NCI-H1092 (cell line): ENCODE measurements at places on chromosomes 16 and 17.
A peak's percentile ranks its signal among the peaks of the same experiment; 100 is the strongest.

DNA sequence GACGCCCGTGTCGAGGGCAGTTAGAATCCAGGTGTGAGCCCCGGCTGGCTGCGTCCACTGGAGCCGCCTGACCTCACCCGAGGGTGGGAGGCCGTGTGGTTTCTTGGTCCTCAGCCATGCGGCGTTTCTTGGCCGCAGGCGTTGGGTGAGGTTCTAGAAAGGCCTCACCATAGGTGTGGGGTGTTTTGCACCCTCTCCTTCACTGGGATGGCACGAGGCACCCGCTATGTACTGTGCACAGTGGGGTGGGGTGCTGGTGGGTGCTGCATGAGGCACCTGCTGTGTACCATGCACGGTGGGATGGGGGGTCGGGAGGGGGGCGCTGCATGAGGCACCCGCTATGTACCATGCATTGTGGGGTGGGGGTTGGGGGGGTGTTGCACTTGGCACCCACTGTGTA is 169.6 kb downstream of the BANP start:
- DNase-seq, result no peak

GRCh38 chr17:4487820-4488716 is 10.6 kb upstream of the SPNS2 start:
- no peak for DNase-seq

- DNase-seq, result no peak
Measured at GRCh38 chr17:20955427-20956323, 87.1 kb downstream of the USP22 start.

DNA sequence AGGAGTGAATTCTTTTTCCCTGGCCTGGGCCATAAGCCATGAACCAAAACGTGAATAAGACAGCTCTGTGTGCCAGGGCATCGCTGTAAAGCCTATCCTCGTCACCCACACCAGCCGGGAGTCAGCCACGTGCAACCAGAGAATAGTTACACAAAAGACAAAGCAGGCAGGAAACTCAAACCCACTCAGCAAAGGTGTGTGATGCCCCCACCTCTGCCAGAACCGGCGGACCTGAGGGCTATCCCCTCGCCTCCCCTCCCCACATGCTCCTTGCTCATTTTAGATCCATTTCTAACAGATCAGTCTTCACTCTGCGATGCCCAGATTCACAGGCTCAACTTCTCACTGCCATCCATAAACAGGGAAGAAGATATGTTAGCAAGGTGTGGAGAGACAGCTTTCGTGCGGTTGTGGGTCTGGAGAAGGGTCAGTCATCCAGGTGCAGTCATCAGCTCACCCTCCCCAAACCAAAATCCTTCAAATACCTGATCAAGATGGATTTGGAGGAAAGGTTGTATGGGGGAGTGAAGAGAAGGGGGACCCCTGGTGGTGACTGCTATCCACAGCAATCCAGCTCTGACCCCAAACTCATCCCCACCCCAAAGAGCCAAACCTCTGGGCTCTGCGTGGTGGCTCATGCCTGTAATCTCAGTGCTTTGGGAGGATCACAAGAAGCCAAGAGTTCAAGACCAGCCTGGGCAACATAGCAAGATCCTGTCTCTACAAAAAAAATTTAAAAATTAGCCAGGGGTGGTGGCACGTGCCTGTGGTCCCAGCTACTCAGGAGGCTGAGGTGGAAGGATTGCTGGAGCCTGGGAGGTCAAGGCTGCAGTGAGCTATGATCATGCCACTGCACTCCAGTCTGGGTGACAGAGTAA is 219.2 kb downstream of the C16orf78 start:
- DNase-seq, result no peak

- DNase-seq, result peak; percentile 15
Measured at GRCh38 chr16:57946181-57946801, 24.6 kb downstream of the CNGB1 start.

DNA sequence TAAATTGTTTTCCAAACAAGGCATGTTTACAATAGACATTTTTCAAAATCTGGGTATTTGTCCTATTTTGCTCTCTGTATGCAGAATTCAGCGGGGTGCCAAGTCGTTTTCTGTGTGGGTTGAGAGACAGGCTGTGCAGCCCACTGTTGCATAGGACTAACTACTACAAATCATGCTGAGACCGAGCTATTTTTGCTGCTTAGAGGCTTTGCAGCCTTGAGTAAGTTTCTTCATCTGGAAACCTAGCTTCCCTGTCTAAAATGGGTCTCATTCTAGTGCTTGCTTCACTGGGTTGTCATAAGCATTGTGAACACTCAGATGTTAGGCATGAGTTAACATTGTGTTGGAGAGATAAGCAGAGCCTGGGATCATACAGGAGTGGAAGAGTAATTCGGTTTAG is 1.3 kb downstream of the PRPSAP2 start:
- no peak for DNase-seq

- no peak for DNase-seq
Measured at GRCh38 chr16:13997526-13997925, 73.6 kb upstream of the MRTFB start.

GRCh38 chr16:80936410-80936809 is 70.3 kb downstream of the CMC2 start:
- no peak for DNase-seq

DNA sequence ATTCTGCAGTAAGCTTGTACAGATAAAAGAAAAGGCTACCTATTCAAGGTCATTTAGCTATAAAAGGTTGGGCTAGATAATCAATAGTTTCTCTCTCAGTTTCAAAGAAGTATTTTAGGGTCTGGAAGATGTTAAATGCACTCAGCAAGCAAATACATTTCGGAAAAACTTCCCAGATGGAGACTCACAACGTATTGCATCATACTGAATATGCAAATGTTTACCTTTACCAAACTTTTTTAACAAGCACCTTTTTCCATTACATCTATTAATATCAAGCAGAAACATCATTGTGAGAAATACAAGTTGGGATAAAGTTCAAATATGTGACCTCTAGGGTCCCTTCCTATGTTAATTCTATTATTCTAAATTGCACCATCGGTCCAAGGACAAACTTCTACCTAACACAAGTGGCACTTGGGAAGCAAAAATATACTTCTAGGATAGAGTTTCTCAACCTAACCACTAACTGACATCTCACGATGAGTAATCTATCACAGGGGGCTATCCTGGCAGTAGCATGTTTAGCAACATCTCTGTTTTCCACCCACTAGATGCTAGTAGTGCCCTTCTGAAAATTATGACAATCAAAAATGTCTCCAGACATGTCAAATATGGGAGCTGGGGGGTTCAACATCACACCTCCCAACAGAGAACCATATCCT is 14.5 kb downstream of the KANSL1 start:
- DNase-seq, result no peak

GRCh38 chr16:88471575-88471974 is 18.5 kb downstream of the ZFPM1 start:
- DNase-seq, result no peak

GRCh38 chr17:57962279-57963148 is 7.3 kb upstream of the CUEDC1 start:
- no peak for DNase-seq

DNA sequence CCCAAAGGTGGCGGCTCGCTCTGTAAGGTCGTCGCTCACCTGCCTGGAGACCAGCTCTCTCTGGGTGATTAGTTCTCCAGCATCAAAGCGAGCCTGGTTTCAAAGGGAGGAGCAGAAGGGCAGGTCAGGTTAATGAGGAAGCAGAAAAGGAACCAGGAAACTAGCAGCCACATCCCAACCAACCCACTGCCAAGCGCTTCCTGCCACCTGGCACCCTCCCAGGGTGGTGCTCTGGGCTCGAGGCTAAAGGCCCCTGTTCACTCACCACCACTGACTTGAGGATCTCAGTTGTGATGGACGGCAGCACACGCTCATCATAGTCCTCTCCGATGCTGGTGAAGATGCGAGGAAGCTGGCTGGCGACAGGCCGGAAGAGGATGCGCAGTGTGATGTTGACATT is 5.6 kb downstream of the PHB1 start:
- DNase-seq, result no peak

- no peak for DNase-seq
Measured at GRCh38 chr16:68512742-68513141, 26.3 kb upstream of the ZFP90 start.

DNA sequence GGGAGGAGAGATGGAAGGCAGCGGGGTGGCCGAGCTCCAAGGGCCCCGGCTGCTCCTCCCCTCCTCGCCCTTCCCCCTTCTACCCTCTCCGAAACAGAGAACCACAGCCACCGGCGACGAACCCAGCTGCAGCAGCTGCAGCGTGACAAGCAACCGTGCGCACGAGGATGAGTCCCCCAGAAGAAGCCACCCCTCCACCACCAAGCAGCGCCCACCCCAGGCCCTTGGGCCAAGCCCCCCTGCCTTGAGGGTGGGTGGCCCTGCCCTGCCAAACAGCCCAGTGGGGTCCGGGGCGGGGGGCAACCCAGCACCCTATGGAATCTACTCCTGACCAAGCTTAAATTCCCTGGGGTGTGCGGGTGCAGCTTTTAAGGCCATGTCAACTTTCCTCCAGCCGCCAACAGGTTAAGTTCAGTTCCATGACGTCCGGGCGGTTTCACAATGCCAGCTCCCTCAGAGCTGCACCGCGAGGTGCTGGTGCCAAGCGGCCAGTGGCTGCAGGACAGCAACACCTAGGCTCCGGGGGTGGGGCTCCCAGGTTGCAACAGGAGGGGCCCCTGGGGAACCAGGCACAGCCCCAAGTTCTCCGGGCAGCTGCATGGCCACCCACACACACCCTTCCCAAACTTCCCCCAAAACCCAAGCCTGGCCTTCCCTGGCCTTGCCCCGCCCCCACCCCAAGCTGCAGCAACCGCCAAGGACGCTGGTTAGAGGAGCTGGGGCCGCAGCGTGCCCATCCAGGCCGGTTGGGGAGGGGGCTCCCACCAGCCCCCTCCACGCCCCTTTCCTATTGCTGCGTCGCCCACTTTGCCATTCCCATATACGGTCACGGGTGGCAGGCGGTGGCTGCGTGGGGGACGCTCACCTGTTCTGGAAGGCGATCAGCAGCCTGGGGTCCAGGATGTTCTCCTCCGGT is 2.0 kb downstream of the CBX4 start:
- DNase-seq, result no peak

DNA sequence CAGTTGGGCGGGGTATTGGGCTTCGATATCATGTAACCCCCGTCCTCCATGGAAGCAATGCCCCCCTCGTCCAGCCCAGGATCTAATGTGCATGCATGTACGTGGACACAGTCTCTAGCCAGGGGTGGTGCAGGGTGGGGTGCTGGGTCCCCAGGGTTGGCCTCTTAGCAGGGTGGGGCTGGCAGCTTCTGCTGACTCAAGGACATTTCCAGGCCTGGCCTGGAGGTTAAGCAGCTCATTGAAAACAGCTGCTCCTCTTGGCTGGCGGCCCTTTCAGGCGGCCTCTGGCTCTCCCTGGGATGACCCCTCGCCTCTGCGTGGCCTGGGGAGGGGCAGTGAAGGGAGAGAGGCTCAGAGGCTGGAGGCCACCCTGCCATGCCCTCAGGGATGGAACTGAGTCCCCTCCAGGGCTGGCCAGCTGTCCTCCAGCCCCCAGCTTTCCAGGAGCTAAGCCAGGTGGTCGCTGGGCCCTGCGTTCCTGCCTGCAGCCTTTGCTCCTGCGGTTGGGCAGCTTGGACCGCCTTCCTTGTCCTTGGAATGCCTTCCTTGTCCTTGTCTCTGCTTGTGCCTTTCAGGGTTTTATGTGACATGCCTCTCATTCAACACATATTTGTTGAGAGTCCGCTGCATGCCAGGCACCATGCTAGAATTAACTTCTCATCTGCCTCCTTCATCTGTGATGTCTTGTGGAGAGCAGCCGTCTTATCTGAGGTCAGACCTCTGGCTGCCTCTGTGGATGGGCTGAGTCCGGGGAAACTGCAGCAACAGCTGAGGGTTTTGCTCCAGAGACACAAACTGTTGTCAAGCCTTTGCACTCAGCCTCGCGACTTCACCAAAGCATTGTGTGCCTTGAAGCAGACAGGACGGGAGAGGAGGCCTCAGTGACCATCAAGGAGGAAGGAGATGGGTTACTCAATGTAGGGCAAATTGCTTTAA is 26.6 kb downstream of the MRC2 start:
- no peak for DNase-seq

DNA sequence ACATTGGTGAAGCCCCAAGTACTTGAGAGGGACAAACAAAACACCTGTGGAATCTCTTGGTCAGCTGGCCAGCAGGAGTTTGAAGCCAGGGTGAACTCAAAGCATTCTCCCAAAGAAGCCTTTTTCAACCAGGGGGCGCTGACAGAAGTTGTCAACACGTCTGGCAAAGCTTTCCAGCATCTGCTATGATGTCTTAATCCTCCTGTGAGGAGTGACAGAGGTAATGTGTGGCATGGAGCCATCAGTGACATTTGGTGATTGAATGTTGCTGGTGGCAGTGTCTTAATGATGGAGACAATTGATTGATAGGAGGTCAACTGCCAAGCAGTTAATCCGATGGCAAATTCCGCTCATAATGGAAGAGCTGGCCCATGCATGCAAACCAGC is 257.6 kb upstream of the HSBP1 start:
- no peak for DNase-seq

GRCh38 chr17:66222798-66223350 is 6.3 kb downstream of the APOH start:
- DNase-seq, result no peak

DNA sequence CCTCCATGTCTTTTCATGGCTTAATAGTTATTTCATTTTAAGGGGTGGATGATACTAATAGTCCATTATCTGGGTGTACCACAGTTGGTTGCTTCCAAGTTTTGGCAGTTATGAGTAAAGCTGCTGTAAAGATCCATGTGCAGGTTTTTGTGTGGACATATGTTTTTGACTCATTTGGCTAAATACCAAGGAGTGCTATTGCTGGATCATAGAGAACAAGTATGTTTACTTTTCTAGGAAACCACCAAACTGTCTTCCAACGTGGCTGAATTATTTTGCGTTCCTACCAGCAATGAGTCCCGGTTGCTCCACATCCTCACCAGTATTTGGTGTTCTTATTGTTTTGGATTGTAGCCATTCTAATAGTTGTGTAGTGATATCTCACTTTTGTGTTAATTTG is 181.9 kb downstream of the SPECC1 start:
- DNase-seq, result no peak

DNA sequence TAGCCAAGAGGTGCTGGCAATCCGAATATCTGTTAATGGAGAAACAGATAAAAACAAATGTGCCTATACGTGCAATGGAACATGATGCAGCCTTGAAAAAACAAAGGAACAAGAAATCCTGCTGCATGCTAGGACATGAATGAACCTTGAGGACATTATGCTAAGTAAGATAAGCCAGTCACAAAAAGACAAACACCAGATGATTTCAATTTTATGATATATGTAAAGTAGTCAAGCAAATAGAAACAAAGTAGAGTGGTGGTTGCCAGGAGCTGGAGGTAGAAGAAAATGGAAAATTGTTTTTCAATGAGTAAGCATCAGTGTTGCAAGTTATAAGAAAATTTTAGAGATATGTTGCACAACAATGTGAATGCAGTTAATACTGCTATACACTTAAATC is 409.7 kb upstream of the CDH8 start:
- DNase-seq, result no peak

GRCh38 chr16:73074382-73074781 is 26.5 kb upstream of the ZFHX3 start:
- DNase-seq, result no peak

- no peak for DNase-seq
Measured at GRCh38 chr17:17495536-17496188, 533 bp downstream of the RASD1 start.

GRCh38 chr17:78558181-78558850 is 18.9 kb downstream of the DNAH17 start:
- DNase-seq, result no peak

GRCh38 chr17:69978056-69978646 is 96.9 kb upstream of the KCNJ16 start:
- DNase-seq, result no peak
